ENCODE measurements at places on chromosomes 4 and X. TPM values are rescaled to one million over a fixed set of nuclear protein-coding genes. Genes with fewer than 3 reads are reported as not detected.

TRAPPC2 gene
- total RNA-seq = 15.0 TPM

DNA sequence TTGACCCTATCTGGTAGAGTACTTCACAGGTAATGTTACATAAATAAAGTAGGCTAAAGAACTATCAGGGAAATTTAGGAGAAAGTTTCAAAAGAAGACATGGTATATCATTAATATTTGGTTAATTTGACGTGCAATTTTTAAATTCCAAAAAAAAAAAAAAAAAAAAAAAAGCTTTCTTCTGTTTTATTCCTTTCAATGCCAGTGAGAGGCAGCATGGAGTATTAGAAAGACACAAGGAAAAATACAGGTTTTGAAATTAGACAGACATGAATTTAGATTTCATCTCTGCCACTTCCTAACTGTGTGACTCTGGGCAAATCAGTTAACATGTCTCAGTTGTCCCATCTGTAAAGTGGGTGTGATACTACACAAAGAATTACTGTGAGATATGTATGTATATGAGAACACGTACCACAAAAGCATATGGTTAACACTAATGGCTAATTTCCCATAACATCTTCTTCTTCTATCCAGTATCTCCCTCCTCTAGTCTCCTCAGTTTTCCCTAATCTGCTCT lies 132.5 kb downstream of the GPC3 start:
- no peak for ATAC-seq

- ATAC-seq = peak; percentile 96
Observed at GRCh38 chr4:106315476-106315967, 487 bp downstream of the TBCK start.

DNA sequence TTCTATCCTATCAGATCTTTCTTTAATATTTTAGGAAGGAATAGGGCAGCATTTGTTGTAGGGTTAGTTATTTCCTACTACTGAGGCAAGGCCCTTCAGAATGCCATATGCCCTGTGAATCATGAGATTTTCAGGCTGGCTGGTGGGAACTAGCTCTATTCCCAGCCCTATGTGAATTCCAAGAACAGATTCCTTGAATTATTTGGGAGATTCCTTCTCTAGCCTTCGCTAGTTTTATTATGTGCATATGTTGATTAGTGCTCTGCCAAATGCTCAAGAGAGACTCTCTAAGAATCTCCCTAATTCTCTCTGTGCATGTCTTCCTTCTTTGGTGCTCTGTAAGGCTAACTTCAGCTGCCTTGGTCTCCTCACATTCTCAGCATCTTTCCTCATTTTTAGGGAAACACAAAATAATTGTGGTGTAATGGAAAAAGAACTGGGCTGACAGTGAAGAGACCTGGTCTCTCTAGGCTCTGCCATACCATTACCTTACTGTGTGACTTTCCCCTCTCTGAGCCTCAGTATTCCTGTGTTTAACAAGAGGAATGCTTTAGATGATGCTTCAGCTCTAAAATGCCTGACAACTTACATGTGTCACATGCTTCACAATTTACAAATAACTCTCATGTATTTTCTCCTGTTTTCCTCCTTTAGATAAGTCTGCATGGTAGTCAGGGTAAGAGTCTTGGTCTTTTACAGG lies 79.7 kb downstream of the VMA21 start:
- ATAC-seq = no peak

Data from esophagus mucosa (tissue), 1 donor.